ENCODE measurements at places on chromosomes 16 and 17.
A peak's percentile ranks its signal among the peaks of the same experiment; 100 is the strongest.

DNA sequence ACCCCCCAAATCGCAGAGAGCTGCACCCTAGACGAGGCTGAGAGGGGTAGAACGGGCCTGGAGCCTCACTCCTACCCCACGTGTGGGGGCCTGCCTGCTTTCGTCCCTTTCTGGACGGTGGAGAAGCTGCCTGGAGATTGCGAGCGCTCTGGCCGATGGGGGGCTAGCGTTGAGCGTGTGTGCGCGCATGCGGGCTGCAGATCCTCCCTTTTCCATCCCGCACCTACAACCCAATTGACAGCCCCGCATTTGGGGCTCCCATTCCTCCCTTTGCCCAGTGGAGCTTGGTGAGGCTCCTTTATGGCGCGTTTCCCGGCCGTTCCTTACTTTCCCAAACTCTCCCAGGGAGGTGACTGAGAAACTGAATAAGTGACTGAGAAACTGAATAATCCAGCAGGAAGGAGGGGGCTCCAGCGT, 907 bp upstream of the ESRP2 start:
- no peak for DNase-seq

GRCh38 chr17:41539979-41540701, 12.0 kb upstream of the KRT19 start:
- DNase-seq: no peak

GRCh38 chr16:31085873-31086628, 2.7 kb downstream of the PRSS53 start:
- no peak for DNase-seq

DNA sequence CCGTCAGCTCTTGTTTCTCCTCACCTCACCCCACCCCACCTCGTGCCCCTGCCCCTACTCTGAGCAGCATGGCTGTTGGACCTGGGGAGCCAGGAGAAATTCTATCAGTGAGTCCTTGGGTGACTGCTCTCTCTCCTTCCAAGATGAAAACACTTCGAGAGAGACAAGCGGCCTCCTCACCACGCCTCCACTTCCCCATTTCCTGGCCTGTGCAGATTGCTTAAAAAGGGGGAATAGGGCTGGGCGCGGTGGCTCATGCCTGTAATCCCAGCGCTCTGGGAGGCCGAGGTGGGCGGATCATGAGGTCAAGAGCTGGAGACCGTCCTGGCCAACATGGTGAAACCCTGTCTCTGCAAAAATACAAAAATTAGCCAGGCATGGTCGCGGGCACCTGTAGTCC, 9.5 kb downstream of the DLX4 start:
- DNase-seq: no peak

GRCh38 chr16:88923926-88924833, 52.8 kb downstream of the CBFA2T3 start:
- no peak for DNase-seq

DNA sequence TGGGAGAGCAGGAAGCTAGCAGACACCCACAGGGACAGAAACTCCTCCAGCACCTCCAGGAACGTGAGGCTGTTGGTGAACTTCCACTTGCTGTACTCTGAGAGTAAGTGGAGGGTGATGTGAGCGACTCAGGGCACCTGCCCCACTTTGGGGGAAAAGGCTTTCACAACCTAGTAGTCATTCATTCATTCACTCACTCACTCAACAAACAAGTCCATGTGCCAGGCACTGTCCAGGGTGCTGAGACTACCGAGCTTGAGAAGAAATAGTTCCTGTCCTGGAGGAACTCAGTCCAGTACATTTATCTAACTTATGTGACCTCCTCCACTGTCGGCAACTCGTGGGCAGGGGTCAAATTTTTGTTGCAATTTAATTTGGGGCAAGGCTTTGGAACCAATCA, 26.6 kb downstream of the LGALS9 start:
- no peak for DNase-seq

DNA sequence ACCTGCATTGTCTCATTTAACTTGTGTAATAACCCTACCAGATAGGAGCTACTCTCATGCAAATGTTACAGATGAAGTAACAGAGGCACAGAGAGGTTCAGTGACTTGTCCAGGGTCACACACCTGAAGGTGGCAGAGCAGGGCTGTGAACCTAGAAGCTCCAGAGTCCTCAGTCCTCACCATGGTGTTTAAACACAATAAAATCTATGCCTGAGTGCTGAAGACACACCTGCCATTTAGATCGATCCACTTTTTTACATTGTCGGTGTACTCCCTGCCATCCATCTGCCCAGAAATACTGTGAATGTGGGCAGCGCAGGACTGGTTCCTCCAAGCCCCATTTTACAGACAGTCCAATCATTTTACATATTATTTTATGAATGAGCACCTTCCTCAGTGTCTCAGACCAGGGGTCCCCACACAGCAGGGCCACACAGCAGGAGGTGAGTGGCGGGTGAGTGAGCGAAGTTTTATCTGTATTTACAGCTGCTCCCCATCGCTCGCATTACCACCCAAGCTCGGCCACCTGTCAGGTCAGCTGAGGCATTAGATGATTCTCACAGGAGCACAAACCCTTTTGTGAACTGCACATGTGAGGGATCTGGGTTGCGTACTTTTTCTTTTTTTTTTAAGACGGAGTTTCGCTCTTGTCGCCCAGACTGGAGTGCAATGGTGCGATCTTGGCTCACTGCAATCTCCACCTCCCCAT, 5.6 kb downstream of the IL4R start:
- DNase-seq: no peak

GRCh38 chr17:50861822-50862528, 4.2 kb downstream of the TOB1 start:
- DNase-seq: no peak

DNA sequence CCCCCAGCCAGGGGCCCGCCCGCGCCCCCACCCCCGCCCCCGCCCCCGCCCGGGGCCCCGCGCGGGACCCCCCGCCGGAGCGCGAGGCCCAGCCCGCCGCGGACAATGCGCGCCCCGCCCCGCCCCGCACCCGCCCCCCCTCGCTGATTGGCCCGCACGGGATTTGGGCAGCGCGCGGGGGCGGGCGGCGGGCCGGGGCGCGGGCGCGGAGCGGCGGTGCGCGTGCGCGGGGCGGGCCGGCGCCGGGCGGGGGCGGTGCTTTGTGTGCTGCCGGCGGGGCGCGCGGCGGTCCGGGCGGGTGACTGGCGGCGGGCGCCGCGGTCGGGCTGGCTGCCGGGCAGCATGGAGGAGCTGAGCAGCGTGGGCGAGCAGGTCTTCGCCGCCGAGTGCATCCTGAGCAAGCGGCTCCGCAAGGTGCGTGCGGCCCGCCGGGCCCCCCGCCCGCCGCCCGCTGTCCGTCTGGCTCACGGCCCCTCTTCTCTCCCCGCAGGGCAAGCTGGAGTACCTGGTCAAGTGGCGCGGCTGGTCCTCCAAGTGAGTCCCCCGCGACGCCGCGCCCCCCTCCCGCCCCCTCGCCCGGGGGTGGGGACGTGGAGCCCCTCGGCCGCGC, at the start of gene CBX2:
CBX2 (plus strand) TSS at position 255 of the 610 bp plus-strand sequence; CDS start at position 343, 88 bp downstream.
- no peak for DNase-seq

- peak; percentile 19 for DNase-seq
These were observed 195.9 kb upstream of the PMFBP1 start for GRCh38 chr16:72367851-72368250.

DNA sequence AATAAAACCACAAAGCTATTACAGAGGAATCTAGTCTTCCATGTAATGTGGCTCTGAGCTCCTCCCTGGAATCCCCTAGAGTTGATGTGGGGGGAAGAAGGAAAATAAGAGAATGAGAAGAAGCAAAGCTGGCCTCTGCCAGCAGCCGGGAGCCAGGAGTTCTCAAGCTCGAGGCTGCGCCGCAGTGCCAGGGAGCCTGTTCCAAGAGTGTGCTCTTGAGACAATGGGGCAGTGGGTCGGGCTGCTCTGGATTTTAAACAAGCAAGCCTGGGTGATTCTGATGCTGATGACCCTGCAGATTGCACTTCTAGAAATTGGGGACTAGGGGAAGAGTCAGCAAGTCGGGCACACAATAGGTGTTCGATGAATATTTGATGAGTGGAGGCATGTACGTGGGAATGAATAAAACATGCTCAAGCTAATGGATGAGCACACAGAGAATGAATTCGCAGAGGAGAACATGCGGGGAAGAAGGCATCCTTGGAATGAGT, 119.9 kb downstream of the CMIP start:
- DNase-seq: no peak

GRCh38 chr17:67044940-67045339, 586 bp downstream of the CACNG1 start:
- DNase-seq: no peak

DNA sequence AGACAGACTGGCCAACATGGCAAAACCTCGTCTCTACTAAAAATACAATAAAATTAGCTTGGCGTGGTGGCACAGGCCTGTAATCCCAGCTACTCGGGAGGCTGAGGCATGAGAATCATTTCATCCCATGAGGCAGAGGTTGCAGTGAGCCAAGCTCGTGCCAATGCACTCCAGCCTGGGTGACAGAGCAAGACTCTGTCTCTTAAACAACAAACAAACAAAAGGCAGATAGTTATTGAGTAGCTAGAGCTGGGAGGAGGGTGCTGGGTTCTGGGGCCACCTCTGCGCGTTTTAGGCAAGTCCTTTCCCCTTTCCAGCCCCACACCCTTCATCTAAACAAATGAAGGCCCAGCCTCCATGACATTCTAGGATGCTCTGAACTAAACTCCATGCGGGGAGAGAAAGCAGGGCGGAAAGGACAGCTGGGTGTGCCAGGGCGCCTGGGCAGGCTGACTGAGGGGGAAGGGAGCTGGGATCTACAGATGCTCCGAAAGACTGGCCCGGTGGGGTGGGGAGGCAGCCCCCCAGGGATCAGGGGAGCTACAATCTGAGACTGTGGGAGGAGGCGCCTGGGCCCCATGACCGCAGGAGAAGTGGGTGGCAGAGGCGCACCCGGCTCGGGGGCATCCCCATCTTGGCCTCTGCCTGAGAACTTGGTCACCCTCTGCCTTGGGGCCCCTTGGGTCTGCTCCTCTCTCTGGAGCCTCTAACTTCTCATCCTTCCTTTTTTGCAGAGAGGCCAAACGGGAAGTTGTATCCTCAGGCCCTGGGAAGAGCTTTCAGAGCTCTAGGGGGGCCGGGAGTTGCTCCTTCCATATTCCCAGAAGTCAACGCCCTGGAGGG, 910 bp downstream of the ITGAL start:
- no peak for DNase-seq

DNA sequence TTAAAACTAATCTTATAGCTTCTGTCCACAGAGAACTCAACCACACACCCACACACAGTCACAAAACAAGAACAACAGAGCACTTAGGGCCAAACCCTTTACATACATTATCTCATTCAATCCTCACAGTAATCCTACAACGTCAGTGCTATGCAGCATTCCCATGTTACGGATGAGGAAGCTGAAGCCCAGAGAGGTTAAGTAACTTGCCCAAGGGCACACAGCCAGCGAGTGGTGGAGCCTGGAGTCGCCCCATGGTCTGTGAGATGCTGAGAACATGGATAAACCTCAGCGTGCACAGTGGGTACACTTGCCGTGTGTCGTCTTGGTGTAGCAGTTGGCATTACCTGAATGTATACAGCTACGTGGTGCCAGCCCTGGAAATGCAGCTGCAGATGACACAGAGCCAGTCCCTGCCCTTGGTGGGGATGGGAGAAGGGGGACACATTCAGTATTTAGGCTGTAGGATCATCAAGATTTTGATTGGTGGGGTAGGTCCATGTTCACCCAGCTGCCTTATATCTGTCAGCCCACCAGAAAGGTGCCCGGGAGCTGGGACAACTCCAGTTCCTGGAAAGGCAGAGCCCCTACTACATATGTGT, 177.0 kb downstream of the IRF8 start:
- DNase-seq: no peak

DNA sequence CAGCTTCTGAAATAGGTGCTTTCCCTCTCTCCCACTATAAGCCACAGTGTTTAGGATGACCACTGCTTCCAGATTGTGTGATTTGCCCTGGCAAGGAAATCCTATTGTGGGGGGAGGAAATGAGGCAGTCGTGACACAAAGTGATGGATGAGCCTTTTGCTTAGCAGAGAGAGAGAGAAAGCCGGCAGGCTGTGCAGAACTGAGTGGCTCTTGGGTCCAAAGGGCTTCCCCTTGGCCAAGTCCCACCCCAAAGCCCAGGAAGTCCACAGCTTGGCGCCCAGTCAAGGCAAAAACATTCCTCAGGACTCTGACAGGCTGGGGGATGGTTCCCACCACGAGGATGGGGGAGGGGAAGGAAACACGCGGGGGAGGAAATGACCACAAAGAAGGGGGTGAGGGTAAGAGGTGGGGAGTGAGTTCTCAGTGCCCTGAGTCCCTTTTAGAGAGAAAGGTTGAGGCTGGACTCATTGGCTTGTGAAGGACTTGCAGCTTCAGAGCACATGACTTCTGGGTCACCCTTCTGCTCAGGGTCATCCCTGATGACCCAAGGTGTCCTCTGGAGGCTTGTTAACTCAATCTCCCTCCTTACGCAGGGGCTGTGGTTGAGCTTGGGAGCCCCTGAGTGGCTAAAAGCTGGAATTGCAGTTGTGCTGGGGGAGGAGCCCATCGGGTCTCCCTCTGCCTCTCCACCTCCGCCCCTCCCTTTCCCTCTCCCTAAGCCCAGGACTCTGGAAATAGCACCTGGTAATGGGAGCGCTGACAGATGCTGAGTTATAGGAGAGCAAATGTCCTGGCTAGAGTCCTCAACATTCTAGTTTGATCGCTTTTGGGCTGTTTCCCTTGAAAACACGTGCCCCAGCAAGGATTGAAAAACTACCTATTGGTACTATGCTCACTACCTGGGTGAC, 10.3 kb upstream of the MSL1 start:
- peak; percentile 89 for DNase-seq

DNA sequence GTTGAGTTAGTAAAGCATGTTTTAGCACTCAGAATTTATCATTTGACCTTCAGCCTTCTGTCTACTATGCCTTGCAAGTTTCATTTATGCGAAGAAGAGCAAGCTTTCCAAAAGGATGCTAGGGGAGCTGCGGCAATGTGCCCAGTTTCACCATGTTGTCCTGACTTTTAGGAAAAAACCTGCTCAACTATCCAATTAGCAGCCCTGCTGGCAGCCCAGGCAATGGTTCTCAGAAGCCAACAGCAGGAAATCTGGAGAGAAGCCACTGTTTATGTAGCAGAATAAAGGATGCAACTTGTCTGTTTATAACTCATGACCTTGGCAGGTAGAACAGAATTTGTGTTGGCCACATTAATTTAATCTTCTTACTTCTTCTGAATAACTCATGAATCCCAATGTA, 230.8 kb downstream of the ABCC12 start:
- no peak for DNase-seq

DNA sequence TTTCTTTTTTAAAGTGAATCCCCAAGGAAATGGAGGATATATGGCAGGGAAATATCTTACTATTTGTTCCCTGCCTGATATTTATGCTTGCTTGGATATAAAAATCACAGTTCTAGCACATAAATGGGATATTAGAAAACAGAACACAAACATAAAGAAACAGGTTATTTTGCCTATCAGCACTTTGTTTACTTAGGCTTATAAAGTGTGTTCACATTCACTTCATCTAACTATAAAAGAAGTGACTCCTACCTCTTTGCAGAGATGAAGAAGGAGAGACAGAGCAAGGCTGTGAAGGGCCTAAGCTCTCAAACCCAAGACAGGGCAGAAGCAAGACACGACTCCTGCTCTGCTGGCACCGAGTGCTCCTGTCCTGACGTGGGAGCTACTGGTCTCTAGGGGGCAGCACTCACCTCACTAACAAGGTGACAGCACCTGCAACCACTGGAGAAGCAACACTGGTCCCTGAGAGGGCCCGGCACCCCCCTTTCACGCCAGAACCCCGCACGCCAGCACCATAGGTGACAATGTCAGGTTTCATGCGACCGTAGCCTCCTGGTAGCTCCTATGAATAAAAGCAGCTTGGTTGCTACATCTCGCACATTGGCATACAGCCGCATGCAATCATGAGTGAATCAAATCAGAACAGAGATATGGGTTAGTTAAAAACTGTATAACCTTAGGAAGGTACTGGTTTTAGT, 32.0 kb downstream of the MBTPS1 start:
- DNase-seq: no peak
